HL-60 (cell line): ENCODE measurements at places on chromosomes 7 and 10.

DNA sequence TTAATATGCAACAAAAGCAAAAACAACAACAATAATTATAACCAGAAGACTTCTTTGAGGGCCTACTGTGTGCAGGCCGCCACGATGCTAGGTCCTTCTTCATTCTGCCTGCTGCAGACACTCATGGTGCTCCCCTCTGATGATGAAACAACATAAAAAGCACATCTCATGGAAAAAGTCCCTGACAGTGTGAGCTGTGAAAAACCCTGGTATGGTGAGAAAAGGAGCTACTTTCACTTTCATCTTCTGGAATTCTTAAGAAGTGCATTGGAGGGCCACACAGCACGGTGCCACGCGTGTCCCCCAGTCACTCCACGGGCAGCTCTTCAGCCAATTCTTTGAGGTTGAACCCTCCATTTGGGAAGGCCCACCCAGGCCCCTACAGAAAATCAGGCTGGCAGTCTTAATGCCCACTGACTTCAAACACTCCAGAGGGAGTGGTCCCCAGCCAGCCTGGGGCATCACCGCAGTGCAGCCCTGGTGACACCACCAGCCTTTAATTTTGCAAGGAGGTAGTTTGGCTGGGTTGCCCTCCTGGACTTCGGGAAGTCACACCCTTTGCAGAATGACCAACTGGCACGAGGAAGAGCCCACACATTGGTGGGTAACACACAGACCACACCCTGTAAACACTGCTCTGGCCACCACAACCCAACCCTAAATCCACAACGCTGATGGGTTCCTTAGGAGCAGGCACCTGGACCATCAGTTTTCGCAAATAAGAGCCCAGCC is 7.7 kb downstream of the KCNMA1 start:
- no peak for DNase-seq

DNA sequence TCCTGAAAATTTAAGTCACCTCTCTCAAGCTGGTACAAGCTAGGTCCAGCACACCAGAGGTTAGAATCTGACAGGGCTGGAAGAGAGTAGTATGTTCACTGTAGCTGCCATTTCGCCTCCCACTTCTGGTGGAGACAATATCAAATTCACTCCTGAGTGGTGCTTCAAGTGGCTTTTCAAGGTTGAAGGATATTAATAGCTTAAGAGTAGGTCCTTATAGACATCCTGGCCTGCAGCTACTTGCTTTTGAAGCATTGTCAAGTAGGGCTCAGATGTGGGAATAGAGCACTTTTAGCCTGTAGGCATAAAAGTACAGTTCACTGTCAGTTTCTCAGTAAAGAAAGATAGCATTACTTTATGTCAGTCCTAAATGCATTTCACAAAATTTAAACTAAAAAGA is 270.5 kb upstream of the PLPP4 start:
- no peak for DNase-seq

DNA sequence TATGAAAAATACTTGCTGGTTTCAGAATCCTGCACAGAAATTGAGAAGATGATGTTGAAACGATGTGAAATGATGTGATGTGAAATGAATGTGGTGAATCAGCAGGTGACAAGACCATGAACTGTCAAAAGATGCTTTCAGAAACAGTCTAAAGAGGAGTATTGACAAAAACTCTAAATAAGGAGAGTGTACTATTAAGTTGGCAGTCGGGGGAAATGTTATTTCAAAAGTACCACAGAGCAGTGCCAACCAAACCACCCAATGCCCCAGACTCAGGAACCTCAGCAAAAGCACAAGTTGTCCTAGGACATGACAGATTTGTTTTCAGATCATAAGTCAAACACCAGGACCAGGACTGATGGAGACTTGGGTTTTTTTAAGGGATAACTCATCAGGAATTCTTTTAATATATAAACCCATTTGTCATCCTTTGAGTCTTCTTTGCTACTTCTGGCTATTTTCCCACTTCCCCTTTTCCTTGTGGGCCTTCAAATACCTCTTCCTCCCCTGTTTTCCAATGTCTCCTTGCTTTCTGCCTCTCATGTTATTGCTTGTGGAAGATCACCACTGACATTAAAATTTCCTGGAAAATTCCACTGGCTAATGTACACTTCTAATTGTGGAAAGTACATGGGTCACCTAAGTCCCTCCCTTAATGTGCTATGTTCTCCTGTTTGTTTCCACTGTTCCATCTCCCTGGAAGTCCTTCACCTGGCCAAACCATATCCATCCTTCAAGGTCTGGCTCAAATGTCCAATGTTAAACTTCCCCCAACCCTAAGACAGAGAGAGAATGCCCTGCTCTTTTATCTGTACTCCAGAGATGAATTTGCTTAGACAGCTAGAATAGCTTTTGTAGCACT is 10.2 kb upstream of the PPP1R3C start:
- no peak for DNase-seq

- no peak for DNase-seq
Observed at GRCh38 chr7:156028521-156028920, 216.3 kb upstream of the SHH start.

DNA sequence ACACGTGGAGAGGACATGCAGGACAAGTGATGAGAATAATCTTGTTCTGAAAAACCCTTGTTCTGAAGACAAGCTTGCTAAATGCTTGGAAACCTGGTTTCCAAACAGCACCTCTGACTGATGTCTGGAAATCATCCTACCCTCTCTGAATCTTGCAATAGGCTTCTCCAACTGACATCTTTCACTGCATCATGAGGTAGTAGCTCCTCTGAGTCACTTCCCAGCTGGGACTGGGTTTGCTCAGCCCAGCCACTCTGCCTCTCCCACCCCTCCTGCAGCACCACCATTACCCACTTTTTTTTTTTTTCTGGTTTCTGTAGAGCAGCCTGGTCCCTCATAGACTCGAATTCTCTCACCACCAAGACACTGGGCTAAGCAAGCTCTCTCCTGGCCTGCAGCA is 919.8 kb downstream of the GRID1 start:
- DNase-seq = no peak

- no peak for DNase-seq
Observed at GRCh38 chr10:86664341-86665217, 3.7 kb upstream of the LDB3 start.

- DNase-seq = no peak
Observed at GRCh38 chr7:100016215-100016901, 962 bp downstream of the ZKSCAN1 start.
